ENCODE measurements at places on chromosomes 6 and 20.

DNA sequence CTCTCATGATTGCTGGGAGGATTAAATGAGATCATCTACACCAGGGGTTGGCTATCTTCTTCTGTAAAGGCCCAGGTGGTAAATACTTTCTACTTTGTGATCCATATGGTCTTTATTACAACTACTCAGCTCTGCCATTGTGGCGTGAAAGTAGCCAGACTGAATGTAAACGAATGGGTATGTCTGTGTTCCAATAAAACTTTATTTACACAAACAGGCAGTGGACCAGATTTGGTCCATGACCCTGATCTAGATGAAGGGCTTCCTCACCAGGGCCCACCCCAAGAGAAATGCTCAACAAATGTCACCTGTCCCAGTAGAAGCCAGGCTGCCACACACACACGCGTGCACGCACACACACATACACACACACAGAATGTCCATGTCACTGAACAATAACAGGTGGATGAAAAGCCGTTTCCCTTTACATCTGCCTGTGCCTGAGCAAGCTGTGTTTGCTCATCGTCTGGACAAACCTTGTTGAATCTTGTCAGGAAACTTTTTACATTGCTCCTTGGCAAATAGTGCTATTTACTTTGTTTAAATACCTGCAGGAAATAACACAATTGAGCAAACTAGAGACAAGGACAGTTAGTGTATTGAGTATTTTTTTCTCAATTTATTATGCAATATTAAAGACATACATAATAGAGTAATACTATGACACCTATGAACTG, 114.3 kb downstream of the EYA2 start:
- DNase-seq, result no peak

DNA sequence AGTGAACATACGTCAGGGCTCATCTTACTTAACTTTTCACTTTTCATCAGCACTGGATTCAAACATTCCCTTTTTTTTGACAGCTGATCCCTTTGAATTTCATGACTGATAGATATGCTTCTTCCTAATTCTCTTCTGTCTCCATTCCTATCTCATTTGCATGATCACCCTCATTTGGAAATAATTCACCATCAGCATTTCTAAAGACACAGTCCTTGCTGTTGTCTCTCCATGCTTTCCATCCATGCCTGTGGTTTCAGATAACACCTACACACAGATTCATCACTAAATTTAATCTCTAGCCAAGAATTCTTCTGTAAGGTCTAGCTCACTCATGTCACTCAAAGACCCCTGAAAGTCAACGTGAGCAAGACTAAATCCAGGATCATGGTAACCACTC, 228.4 kb upstream of the BTBD3 start:
- DNase-seq, result no peak

- DNase-seq, result no peak
These were observed 215.4 kb downstream of the HDGFL1 start for GRCh38 chr6:22784601-22785410.

DNA sequence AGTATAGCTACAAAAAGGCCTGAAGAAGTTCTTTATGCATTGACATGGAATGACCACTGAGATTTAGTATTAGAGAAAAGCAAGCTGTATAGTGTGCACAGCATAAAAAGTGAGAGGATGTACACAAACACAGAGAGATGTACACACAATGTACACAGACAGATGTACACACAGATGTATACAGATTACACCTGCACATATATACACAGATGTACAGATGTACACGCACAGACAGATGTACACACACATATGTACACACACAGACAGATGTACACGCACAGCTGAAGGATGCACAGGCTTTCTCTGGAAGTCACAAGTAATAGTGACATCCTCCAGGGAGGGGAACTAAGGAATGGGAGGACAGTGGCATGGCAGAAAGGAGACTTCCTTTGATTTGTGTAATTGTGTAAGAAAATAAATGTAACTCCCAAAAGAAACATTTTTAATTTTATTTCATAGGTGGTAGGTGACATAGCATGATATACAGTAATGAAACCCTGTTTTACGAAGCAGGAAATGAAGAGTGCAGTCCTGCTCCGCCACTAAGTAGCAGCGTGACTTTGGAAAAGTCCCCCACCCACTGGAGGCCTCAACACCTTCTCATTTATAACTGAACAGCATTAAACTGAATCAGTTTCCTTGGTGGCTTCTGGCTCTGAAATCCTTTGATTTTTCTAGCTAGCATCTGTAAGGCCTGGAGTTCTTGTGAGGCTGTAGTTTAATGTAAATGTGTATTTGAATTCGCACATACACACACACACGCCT, 14.1 kb downstream of the NFATC2 start:
- DNase-seq, result no peak

- DNase-seq, result no peak
These were observed 129.2 kb downstream of the PDSS2 start for GRCh38 chr6:107330168-107330567.

DNA sequence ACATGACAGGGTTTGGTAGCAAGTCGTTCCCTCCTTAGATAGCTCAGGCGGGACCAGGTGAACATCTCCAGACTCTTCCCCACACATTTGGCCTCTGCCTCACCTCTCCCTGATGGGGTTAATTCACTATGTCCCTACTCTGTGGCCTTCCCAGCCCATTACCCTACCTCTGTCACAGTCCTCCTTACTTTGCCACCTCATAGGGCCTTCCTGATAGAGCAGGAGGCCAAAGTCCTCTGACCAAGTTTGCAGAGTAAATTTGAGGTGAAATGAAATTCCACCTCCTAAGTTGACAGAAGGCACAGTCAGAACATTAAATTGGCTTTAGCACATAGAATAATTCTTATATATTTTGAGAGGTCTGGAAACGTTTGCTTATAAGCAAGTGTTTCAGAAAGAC, 53.1 kb upstream of the ARMC2 start:
- DNase-seq, result no peak

DNA sequence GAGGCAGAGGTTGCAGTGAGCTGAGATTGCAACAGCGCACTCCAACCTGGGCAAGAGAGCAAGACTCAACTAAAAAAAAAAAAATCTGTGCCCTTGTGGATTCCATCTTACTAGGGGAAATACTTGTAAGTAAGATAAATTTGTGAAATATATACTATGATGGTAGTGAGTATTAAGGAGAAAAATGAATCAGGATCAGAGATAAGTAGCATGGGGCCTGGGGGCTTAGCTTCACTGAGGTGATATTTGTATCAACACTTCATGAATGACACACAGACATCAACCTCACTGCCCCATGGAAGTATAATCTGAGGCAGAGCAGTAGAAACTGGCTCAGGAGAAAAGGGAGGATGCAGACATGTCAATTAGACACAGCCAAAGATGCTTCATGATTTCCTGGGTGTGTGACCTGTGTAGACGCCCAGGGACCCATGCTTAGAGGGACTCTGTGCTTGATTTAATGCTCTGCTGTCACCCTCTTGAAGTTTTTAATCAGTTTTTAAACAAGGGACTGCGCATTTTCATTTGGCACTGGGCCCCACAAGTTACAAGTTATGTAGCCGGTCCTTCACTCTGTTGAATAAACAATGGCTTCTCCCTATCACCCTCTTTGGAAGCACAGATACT, 41.9 kb downstream of the PCNA start:
- DNase-seq, result no peak

- no peak for DNase-seq
These were observed 919.0 kb downstream of the KIF16B start for GRCh38 chr20:15654208-15654649.

DNA sequence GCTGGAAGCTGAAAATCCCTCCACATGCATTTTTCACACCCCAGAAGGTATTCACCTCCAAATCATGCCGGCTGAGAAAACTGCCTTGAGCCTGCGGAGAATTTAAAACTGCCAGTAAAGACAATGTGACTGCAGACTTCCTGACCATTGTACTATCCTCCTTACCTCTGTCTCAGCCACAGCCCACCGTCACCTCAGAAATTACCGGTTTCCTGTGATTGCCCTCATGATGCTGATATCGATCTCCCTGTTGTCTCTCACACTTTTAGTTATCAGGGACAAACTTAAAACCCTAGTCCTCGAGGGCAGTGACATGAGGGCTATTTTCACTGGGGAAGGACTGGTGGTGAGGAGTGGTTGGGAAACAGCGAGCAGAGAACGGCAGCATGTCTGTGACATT, 30.2 kb upstream of the FOXQ1 start:
- DNase-seq, result no peak

- DNase-seq, result no peak
These were observed 49.0 kb downstream of the STK35 start for GRCh38 chr20:2150660-2151059.

DNA sequence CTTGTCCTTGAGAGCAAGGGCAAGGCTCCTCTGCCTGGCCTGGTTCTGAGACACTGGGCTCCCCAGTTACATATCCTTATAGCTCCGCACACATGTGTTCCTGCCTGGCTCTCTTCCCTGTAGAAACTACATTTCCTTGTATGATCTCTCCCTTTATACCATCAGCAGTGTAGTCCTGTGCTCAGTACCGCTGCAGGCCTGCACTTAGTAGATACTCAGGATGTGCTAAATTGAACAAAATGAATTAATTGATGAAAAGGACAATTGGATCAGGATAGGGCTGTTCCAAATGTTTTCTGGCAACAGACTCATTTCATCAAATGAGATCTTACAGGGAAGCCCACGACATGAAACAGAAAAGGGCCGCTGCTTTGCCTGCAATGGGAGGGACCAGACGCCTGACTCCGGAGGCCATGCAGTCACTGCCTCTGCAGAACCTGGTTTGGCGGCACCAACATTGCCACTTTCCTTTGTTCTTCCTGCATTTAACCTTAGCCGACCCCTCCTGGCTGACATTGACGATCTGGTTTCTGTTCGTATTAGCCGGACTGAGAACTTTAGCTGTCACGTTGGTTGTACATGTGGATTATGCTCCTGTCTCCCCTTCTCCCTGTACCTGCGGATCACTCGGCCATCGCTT, 53.3 kb downstream of the CHMP4B start:
- no peak for DNase-seq

GRCh38 chr6:36984581-36985416, 1.2 kb downstream of the MTCH1 start:
- DNase-seq, result no peak

DNA sequence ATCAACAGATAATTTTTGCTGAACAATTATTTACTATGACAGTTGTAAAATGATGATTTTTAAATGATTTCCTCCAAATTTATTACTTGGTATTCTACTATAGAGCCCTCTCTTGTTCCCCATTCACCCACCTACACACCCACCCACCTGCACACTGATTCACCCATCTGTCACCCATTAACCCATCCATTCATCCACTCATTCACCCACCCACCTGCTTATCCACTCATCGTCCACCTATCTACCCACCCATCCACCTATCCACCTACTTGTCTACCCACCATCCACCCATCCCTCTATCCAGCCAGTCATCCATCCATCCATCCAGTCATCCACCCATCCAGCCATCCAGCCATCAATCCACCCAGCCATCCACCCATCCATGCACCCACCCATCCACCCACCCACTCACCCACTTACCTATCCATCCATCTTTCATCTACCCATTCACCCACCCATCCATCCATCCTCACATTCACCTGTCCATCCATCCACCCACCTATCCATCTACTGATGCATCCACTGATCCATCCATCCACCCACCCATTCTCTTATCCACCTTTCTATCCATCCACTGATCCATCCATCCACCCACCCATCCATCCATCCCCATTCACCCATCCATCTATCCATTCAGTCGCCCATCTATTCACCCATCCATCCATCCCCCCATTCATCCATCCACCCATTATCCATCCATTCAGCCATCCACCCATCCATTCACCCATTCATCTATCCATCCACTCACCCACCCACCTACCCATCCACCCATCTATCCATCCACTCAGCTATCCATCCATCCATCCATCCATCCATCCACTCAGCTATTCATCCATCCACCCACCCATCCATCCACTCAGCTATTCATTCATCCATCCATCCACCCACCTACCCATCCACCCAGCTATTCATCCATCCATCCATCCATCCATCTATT, 72.0 kb downstream of the SYNJ2 start:
- DNase-seq, result no peak

- no peak for DNase-seq
These were observed 142.7 kb upstream of the GGTLC1 start for GRCh38 chr20:24131281-24131680.

DNA sequence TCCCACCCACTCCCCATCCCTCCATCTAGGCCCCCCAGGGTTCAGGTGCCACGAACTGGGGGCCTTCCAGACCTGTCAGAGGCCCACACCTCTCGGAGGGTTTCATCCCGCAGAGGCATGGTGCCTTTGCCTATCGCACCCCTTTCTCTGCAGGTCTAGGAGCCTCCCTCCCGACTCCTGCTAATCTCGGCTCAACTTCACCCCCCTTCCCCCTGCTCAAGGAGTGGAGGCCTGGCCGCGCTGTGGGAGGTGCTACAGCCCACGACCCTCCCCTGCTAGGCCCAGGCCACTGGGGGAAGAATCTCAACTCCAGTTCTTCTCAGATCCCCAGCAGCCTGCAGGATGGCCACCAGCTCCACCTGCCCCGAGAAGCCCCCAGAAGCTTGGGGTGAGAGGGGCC, at the start of gene TULP1:
TULP1 (minus strand) TSS at position 157 of the 400 bp plus-strand sequence; CDS start at position 119, 38 bp downstream.
- DNase-seq, result no peak

DNA sequence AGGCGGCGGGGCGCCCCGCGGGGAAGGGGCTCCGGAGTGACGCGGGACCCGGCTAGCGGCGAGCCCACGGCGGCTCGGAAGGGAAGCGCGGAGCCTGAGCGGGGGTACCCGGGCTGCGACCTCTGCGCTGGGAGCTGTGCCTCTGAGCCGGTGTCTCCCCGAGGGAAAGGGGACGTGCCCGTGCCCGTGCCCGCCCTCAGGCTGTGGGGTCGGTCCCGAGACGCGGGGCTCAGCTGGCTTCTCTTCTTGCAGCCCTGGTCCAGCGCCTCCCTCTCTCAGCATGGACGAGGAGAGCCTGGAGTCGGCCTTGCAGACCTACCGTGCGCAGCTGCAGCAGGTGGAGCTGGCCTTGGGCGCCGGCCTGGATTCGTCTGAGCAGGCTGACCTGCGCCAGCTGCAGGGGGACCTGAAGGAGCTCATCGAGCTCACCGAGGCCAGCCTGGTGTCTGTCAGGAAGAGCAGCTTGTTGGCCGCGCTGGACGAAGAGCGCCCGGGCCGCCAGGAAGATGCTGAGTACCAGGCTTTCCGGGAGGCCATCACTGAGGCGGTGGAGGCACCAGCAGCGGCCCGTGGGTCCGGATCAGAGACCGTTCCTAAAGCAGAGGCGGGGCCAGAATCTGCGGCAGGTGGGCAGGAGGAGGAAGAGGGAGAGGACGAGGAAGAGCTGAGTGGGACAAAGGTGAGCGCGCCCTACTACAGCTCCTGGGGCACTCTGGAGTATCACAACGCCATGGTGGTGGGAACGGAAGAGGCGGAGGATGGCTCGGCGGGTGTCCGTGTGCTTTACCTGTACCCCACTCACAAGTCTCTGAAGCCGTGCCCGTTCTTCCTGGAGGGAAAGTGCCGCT, 686 bp downstream of the ZGPAT start:
- DNase-seq, result no peak

DNA sequence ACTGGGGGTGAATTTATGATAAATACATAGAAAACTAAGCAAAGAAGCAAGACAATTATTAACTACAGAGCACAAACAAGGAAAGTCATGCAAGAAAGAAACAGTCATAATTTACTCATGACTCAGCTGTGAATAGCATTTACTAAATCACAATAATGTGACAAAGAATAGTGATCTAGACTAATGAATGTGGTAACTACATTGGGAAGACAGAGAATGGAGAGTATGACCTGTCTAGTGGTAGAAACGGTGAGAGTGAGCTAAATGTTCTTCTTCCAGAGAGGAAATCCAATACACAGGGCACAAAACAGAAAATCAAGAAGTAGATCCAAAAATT, 153.5 kb upstream of the DST start:
- DNase-seq, result no peak

Measured in naive thymus-derived CD8-positive, alpha-beta T cell (primary cell).